ENCODE measurements at places on chromosomes 4 and X.
A peak's percentile ranks its signal among the peaks of the same experiment; 100 is the strongest.

DNA sequence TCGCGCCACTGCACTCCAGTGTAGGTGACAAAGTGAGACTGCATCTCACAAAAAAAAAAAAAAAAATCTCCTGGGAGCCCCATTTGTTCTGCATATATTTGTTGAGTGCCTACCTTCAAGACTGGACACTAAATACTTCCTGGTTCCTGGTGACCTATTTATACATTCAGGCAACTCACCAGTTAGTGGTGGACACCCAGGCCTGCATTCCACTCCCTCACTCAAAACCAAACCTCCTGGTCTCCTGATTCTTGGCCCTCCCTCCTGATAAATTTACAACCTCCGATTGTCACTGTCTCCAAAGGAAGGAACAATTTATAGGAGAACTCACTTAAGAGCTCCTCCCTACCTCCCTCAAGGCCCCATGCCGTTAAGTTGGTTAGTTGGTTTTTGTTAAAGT, 3.1 kb downstream of the SYAP1 start:
- DNase-seq: no peak

DNA sequence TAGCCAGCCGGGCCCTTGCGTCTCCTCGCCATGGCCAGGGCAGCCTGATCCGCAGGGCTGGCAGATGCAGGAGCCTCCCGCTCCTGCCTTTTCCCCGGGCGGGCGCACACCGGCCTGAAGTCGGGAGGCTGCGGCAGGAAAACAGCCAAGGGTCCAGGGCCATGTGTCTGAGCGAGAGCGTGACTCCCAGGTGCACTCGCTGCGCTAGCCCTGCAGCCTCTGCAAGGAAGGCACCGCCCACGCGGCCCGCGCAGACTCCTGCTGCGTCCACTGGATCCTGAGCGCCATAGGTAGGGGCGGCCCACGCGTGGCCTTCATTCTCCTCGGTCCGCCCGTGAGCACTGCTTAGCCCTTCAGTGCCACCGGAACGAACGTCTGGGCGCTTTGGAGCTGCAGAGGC, 379.9 kb downstream of the TRAM1L1 start:
- DNase-seq: no peak

DNA sequence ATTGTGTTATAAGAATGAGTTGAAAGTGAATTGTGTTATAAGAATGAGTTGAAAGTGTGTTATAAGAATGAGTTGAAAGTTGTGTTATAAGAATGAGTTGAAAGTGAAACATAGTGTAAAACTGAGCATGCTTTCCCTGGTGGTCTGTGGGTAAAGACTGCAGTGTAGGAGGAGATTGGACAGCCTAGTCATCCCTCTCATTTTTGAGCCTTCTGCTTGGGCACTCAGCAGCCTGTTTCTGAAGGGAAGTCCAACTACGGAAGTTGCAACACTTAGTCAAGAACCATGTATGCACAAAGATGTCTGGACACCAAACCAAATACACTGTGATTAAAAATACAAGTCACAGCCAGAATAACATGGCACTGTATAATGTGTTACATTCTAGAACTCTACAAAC, 72.6 kb downstream of the ANK2 start:
- no peak for DNase-seq

DNA sequence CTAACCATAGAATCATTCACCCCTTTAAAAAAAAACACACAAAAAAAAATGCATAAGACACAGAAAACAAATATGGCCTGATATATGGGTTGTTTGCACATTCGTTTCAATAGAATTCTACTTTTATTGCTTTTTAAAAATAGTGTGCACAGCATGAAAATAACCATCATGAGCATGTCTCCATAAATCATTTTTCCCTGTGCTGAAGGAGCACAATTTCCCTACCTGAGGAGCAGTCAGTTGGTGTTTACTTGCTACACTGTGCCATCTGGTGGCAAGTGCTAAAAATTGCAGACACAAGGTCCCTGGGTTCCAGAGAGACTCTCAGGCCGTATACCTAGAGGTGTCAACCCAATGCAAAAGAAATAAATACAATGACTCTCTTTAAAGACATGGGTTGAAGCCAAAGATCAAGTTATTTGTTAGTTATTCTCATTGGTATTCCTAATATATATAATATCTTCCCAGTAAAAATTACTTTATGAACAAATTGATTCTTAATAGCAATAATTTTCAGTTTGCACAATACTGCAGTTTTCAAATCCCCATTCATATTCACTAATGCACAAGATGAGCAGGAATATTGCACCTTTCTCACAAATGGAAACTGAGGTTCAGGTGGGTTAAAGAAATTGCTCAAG, 551.4 kb downstream of the IQCM start:
- DNase-seq: peak; percentile 9

- DNase-seq: peak; percentile 13
These were observed 54.3 kb upstream of the STIM2 start for GRCh38 chr4:26806331-26806730.

- DNase-seq: no peak
These were observed 24.3 kb upstream of the GPRIN3 start for GRCh38 chr4:89331686-89332544.

DNA sequence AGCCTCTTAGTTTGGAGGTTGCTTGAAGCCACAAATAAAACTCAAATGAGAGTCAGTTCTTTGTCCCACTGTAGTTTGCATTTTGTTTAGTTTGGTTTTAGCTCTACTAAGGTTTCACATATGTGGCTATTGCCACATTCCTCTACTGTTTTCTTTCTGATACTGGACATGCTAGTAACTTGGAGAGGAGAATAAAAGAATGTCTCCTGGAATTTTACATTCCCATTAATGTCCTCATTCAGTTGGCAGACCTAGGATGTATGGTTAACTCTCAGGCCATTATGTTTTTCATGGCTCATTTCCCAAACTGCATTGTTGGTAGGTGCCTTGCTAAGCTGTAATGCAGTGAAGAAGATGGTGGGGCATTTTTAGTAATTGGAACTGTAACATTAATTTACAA, 29.9 kb downstream of the UPRT start:
- DNase-seq: no peak

DNA sequence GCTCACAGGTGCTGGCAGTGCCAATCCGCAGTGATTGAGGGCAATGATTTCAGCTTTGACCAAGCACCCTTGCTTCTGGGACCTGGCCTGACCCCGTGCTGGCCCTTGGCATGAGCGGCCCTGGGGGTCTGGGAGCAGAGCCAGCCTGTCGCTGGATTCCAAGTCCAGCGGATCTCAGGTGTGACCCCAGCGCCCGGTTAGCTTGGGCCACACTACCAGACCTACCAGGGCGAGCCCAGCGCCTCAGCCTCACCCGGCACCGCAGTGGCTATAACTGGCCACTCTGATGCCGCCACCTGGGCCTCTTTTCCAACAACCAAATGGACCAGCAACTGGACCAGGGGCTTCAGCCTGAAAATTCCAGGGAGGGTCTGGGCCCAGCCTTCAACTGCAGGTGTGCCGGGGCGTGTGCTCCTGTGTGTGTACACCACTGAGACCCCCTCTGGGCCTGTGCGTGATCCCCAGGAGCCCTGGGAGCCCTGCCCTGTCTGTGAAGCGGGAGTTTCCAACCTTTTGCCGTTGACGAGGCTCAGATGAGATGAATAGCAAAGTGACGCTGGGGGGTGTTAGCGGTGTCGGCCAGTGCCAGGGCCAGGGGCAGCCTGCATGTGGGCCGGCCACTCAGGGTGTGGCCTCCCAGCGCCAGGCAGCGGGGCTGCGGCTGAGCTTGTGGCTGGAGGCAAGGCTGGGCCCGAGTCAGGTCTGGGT, 658 bp downstream of the SH3TC1 start:
- peak; percentile 50 for DNase-seq

GRCh38 chr4:76896614-76897535, 1.1 kb downstream of the SOWAHB start:
- DNase-seq: peak; percentile 14

DNA sequence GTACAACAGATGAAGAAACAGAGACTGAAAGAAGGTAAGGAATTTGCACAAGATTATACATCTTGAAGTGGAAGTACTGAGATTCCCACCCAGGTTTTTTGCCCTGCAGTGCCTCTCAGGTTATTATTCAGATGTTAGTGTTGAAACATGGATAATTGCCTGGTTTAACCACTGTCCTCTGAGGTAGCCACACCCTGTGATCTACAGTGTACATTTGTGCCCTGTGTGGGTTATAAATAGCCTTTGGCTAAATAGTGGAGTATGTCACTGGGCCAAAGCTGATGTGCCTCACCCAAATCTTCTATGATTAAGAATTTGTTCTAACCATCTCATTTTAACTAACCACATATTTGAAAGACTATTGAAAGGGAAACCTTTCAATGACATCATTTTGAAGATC, 5.4 kb upstream of the ASB5 start:
- no peak for DNase-seq

- no peak for DNase-seq
These were observed 122.2 kb downstream of the UBE2K start for GRCh38 chr4:39820186-39820585.

- DNase-seq: no peak
These were observed 1.2 kb downstream of the NLGN4X start for GRCh38 chrX:6227453-6227835.

GRCh38 chr4:53779025-53779424, 187.7 kb upstream of the LNX1 start:
- no peak for DNase-seq

- no peak for DNase-seq
These were observed 72.4 kb downstream of the ANKRD50 start for GRCh38 chr4:124640022-124640730.

DNA sequence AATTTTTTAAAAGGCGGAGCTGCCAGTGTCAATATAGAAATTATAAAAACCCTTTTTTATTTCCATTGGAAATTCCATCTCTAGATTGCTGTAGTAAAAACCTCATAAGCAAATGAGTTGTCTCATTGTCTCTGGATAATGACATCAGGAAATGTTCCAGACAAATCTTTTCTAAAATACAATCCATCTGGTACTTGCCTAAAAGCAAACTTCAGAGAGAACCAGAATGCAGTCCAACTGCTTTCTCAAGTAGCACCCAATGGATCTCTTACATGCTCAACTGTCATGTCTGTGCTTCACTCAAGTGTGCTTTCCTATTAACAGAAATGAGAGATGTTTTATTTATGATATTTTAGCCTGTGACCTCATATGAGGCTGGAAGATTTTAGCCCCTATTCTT, 399.6 kb upstream of the NDST3 start:
- DNase-seq: no peak

DNA sequence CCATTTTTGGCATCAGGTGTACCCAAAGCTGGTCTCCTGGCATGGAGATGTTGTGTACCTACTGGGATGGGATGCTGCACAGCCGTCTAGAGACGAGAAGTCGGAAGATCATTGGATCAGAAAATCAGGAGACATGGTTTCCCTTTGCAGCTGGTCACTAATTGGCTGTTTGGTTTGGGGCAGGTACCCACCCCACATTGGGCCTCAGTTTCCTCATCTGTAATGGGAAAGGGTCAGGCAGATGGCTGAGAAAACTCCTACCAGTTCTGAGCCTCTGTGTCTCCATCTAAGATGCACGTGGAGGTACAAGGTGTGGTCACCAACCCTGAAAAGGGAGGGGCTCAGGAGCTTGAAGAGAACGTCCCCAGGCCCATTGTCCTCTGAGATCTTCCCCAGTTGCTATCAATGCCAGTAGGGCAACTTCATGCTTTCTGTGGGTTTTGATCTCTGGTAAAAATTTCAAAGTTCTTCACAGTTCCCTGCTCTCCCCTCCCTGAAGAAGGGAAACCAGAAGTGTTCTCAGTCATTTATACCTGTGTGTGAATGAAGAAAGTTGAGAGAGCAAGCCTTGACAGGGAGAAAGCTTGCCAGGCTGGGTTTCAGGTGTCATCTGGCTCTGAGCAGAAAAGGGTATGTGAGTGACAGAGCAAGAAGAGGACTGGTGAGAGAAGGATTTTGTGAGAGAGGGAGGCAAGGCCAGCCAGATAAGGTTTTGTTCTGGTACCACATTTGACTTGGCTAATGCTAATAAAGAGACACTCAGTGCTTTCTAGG, 15.1 kb downstream of the TSC22D3 start:
- DNase-seq: no peak

DNA sequence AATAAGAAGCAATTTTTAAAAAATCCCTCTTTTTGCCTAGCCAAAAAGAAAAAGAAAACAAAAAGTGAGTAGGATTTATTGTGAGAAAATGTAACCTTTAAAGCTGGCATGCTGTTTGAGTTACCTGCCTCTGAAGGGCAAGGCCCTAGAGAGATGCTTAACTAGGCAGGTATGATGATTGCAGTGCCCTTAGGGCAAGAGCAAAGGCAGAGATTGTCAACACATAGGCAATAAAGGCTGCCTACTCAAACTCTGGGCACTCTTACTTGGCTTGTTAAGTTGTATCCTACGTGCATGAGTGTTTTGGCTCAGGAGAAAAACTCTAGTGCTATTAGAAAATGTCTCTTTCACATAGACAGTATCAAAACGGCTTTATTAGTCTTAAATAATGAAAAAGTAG, 306.0 kb downstream of the RPA4 start:
- DNase-seq: no peak

- DNase-seq: no peak
These were observed 45.7 kb downstream of the PASD1 start for GRCh38 chrX:151609222-151609621.

GRCh38 chr4:79598214-79598613, 190.2 kb upstream of the GK2 start:
- no peak for DNase-seq

DNA sequence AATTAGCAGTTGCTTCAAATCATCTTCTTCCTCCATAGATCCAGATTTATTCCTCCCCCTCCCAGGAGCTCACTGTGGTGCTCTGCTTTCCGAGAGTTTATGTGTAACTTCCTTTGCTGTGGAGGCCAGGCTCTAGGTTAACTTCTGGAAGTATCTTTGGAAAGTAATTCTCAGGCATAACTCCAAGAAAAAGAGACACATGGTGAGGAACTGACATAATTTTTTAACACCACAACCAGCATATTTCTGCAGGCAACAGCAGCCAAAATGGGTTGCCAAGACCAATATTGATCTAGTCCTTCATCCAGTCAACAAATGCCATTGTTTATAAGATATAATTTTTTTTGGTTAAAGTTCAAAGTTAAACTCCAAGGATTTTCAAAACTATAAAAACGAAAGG, 114.5 kb upstream of the RBPJ start:
- no peak for DNase-seq

- DNase-seq: peak; percentile 28
These were observed 58.6 kb downstream of the DDX60L start for GRCh38 chr4:168421671-168422070.

DNA sequence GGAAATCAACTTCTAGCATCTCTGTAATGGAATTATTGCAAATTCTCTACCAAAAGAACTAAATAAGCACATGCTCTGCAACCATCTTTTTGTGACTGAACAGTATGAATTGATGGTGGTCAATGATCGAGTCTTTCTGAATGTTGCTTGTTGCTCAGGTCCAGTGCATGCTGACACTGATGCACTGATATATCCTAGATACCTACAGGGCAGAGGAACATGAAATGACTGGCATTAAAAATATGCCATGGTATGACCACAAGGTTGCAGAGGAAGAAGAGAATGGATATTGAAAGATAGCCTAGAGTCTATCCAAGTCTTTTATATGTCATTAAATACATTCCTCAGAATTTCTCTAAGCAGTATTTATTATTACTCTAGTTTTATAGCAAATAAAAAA, 692.8 kb upstream of the TENM3 start:
- no peak for DNase-seq

GRCh38 chrX:69045616-69046345, 119.5 kb downstream of the PJA1 start:
- DNase-seq: no peak

- no peak for DNase-seq
These were observed 55.6 kb downstream of the STIM2 start for GRCh38 chr4:26916195-26916594.

- DNase-seq: no peak
These were observed 51.4 kb upstream of the ZFP42 start for GRCh38 chr4:187944179-187944578.
